NCI-H187 treated with DMSO at 0.1 percent for 48 hours (cell line): ENCODE measurements at places on chromosomes 16 and 17.
A peak's percentile ranks its signal among the peaks of the same experiment; 100 is the strongest.

- no peak for DNase-seq
These were observed 38.8 kb upstream of the RASL10B start for GRCh38 chr17:35692512-35693210.

DNA sequence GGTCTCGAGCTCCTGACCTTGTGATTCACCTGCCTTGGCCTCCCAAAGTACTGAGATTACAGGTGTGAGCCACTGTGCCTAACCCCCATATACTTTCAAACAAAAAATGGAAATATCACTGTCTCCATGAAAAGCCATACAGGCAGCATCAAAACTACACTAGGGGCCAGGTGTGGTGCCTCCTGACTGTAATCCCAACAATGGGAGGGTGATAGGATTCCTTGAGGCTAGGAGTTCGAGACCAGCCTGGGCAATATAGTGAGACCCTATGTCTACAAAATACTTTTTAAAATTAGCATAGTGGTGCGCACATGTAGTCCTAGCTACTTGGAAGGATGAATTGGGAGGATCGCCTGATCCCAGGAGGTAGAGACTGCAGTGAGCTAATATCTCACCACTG, 15.7 kb downstream of the HMOX2 start:
- DNase-seq, result no peak

DNA sequence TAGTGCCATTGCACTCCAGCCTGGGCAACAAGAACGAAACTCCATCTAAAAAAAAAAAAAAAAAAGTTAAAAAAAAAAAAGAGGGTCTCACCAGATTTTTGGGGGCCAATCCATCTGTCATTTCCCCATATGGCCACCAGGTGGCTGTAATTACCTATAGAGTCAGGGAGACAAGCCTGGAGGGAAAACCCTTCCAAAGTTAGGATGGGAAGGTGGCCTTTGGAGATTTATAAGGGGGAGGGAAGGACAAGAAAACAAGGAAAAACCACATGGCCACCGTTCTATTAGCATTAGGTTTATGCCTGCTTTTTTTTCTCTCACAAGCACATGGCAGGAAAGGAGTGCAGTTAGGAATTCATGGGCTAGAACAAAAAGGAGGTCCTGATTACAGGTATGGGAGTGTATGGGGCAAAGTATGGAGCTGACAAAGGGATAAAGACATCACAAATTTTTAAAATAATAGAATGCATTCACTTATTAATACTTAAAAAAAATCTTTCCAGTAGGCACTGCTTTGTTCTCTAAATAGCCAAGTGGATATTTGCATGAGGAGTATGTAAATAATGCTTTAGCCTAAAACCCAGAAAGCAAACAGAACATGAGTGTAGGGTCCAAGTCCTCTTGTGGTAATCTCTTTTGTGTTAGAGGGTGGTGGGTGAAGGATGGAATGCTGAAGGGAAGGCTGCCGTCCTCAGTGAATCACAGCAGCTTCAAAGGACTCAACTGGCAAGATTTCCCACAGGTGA, 5.1 kb downstream of the CYB5D1 start:
- DNase-seq, result no peak

- no peak for DNase-seq
These were observed 1.1 kb downstream of the PLLP start for GRCh38 chr16:57283214-57283958.

DNA sequence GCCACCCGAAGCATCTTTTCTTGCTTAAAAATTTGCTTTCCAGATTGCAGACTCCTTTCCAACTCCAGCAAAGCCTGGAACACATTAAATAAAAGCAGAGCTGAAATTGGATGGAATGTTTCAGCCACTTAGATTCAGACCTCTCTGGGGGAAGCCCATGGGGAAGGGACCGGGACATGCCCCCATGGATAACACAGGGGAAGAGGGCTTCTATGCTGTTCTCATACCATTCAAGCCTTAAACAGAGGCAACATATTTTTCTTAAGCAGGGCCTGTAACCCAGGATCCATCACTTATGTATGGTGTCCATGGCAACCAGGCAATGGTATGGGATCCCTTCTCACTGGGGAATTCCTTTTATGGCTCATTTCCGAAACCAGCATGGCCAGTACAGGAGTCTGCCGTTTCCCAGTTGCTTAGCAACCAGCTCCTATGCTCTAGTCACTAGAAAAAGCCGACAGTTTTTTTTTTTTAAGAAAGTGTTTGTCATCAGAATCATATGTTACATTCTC, 62.0 kb upstream of the MARCHF10 start:
- DNase-seq, result peak; percentile 68

DNA sequence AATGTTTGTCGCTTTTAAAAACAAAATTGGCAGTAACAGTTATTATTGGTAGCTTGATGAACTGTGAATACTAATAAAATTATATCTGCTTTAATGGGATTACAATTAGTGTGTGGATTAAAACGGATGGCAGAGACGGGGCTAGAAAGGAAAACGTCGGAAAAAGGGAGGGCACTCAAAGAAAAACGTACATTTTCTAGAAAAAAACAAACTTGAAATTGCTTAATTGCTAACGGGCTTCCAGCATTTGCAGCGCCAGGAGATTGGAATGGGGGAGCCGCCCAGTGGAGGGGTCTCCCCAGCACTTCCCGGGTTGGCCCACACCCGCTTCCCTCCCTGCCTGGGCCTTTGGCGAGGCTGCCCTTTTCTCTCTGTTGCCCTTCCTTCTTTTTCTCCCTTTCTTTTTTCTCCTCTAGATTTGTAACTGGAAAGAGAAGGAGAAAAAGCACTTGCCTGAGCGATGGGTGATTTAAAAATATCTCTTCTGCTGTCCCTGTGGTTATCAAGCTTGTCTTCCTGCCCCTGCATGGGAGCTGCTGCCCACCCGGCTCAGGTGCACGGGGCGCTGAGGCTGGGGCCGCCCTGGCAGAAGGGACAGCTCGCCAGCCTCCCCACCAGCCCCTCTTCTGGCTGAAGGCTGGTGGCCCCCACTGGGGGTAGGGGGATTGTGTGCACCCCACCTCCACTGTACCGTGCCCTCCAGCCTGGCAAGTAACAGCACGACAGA, 5.9 kb downstream of the BAHCC1 start:
- DNase-seq, result no peak

- no peak for DNase-seq
These were observed 16.7 kb upstream of the CD300A start for GRCh38 chr17:74449773-74450172.

GRCh38 chr17:13462673-13463124, 139.0 kb downstream of the HS3ST3A1 start:
- no peak for DNase-seq

GRCh38 chr16:84339766-84340165, 28.6 kb upstream of the ATP2C2 start:
- DNase-seq, result no peak

DNA sequence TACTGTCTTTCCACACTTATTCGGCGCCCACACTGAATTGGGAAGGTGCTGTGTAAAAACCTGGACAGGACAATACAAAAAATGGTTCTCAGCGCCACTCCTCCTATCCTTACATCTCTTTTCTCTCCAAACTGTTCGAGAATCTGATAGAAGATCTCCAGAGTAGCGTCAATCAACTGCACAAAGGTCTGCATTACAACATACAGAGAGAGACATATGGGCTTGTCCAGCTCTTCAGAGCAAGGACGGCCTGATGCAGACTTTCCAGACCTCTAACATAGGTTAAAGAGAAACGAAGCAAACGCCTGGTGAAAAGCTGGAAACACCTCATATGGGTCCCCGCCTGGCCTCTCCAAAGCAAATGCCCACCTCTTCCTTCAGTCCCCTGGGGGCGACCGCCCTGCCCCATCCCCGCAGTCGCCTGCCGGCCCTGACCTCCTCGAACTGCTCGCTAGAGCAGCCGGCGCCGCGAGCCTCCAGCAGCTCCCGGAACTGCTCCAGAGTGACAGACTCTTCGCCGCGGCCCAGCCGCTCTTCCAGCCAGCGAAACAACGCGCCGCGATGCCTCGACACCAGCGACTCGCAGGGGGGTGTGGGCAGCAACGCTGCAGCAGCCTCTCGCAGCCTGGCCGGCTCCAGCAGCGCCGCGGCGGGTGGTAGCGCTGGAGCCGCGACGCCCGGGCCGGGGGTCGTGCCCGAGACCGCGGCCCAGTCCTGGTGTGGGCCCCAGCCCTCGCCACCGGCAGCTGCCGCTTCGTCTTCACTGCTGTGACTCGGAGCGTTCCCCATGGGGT, 526 bp downstream of the ZZEF1 start:
- no peak for DNase-seq

DNA sequence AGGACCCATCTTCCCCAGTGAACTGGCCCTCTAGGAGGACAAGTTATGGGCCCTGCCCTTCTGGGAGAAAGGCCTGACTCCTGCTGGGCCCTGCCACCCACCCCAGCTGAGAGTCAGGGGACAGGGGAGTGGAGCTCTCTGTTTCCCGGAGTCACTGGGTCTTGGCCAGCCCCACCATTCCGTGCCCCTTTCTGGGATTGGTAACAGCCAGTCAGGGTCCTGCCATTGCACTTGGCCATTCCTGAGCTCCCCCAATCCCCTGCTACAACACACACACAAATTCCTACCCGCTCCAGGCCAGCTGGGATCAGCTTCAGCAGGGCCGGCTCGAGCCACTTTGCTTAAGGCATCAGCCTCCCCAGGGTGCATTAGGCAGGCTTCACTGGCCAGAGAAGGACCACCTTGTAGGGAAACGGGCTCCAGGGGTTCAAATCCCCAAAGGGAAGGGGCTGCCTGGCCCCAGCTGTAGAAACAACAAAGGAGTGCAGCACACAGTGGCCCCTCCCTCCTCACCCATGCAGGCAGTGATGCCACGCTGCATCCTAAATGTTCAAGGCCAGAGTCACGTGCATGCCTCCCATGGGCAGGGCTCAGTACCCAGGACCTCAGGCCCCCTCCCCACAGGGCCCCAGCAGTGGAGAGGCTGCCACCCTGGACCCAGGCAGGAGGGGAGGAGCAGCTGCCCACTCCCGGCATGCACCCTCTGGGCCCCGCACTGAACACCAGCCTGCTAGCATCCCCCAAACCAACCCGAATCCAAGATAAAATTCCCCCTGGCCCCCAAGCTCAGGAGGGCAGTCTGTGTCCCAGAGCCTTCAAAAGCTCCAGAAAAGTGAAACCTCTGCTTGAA, 37.7 kb downstream of the C16orf78 start:
- no peak for DNase-seq

- no peak for DNase-seq
These were observed 11.2 kb downstream of the PRAC1 start for GRCh38 chr17:48711128-48711527.

DNA sequence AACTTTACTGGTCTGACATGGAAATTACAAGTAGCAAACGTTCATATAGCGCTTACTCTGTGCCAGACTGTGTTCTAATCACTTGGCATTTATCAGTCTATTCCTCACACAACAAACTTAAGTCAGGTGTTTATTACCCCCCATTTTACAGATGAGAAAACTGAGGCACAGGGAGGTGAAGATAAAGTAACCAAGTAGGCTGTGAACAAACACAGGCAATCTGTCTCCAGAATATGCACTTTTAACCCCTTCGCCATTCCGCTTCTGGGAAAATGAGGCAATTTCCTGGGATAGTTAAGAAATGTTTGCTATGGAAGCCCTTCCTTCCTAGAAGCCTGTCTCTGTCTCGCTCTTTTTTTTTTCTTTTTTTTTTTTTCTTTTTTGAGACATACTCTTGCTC, 12.2 kb upstream of the CXCL16 start:
- no peak for DNase-seq

DNA sequence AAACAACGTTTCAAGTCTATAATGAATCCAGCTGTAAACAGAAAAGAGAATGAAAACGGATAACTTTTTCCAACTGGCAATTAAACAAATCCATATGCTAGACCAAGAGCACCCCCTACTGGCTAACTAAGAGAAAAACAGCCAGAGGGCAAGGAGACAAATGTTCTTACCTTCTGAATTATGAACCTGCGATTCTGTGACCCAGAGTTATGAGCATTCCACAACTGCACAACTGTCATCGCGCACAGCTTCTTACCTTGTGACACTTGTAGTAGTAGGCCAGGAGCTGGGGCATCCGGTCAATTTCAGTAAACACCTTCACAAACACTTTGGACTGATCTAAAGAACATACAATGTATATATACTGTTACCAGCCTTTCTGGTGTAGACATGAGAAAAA, 18.6 kb downstream of the COG7 start:
- peak; percentile 38 for DNase-seq

DNA sequence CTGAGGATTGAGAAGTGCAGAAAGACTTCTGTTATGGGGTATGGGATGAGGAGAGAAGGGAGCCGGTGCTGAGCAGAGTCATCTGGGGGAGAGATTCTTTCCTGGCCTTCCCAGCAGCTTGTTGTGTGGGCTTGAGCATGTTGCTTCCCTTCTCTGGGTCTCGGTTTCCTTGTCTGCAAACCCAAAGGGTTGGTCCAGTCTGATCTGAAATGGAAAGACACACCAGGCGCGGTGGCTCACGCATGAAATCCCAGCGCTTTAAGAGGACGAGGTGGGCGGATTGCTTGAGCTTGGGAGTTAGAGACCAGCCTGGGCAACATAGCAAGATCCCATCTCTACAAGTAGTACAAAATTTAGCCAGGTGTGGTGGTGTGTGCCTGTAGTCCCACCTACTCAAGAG, 6.0 kb downstream of the SOCS3 start:
- no peak for DNase-seq

DNA sequence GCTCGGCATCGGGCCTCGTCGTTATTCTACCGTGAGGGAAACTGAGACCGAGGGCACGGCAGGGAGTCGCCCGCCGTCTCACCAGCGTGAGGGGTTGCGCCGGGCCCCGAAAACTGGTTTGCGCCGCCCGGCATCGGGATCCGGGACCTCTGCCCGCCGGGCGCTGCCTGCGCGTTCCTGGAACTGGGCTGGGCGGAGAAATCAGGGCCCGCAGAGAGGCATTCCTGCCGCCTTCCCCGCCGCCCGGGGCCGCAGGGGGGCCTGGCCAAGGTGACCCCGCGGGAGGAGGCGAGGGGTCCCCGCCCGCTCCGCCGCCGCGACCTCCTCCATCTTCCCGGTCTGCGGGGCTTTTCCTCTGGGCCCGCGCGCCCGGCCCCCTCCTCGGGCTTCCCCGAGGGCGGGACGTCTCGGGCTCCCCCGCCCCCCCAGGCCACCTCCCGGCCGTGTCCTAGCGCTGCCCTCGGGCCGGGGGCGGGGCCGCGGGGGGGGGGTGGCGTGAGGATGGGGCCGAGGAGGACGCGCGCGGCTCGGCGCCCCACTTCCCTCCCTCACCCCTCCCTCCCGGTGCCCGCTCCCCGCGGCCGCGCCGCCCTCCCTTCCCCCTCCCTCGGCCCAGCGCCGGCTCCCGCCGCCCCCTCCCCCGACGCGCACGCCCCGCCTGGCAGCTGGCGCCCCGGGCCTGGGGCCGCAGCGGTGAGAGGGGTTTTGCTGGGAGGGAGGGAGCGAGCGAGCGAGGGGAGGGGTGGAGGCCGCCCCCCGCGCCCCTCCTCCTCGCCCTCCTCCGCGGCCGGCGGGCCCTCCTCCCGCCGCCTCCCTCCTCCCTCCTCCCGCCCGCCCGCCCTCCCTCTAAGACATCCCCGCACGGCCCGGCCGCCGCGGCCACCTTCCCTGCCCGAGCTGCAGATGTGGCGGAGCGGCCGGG, at the start of gene GLIS2:
TSS of gene GLIS2 (plus strand) at position 882 of the 922 bp plus-strand sequence. CDS start 16,214 bp downstream, outside the sequence.
- DNase-seq, result no peak
